ENCODE measurements at places on chromosomes 16 and 17.

GRCh38 chr16:1257561-1258224 is 1.8 kb downstream of the TPSD1 start:
- DNase-seq, result no peak

- DNase-seq, result no peak
Measured at GRCh38 chr17:61699694-61700093, 108.7 kb upstream of the NACA2 start.

- DNase-seq, result no peak
Measured at GRCh38 chr16:9079430-9079812, 12.0 kb upstream of the HAPSTR1 start.

GRCh38 chr17:7177954-7178477 is 1.2 kb downstream of the ASGR1 start:
- no peak for DNase-seq

DNA sequence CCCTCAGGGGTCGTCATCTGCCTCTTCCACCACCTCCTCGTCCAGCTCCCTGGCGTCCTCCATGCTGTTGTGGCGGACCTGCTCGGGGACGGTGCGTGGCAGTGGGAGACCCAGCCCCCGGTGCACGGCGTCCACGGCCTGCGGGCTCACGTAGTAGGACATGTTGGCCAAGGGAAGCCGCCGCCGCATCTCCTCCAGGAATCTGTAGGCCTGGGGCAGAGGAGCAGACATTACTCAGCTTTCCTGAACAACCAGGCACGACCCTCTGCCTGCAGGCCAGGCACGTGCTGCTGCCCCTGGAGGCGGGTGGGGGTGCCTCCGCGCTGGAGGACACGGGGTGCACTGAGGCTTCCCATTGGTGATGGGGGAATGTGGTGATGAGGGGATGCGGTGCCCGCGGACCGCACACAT is 17.8 kb downstream of the TELO2 start:
- no peak for DNase-seq

DNA sequence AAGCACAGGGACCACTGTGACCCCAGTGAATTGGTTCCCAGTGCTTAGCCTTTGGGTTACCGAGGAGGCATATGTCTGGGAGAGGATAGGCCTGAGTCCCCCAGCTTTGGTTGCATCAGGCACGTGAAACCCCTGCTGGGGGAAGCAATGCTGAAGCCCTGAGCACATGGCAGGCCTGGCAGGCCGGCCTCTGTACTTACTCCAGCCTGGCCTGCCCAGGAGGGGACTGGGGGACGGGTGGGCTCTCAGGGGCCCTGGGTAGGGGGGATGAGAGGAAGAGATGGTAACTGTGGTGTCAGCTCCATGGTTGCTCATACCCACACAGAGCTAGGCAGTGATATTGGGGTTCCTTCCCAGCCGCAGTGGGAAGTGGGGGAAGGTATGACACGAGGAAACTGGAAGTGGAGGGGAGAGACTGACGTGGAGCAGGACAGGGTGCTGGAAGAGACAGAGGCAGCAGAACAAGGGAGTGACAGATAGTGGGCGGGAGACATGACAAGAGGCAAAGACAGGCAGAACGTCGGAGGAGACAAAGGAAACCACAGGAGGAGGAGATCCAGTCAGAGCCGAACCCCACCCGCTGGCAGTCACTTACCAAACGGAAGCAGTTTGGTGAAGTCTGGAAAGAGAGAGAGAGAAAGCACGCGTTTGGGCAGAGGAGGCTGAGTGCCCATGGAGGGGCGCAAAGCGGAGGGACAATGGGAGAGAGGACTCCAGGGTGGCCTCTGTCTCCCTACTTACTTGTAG is 9.1 kb downstream of the TMEM208 start:
- DNase-seq, result peak; percentile 59

DNA sequence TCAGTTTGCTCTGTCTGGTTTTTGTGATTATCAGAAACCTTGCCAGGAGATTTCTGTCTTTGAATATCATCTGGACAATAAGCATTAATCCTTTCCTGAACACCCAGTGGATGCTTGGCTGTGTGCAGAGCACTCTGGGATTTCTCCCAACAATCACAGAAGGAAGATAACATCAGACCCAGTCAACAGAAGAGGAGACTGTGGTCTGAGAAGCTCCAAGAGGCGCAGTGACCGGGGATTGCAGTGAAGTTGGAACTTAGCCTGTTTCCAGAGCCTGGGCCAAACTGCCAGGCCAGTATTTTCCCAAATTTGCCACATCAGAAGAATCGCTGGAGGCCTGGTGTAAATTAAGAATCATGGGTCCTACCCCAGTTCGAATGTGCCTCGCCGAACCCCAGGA is 264.7 kb downstream of the C16orf95 start:
- DNase-seq, result no peak

- DNase-seq, result peak; percentile 44
Measured at GRCh38 chr16:1770328-1771187, 785 bp downstream of the NME3 start.

DNA sequence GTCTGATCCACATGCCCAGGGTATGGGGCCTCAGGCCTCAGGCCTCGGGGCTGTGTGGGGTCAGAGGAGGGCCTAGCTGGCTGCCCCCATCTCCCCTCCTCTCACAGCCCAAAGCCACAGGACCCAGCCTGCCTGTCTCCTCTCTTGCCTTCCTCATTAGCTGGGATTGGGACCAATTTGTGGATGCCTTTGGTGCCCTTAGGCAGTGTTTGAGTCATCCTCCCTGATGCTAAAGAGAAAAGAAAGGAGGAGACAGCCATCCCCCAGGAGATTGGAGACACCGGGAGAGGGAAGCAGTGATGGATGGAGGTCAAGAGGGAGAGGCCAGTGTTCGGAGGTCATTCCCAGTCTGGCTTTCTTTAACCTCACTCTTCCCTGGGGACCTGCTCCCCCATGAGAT is 23.3 kb upstream of the NOG start:
- DNase-seq, result no peak

GRCh38 chr16:68346892-68347480 is 36.2 kb downstream of the PRMT7 start:
- no peak for DNase-seq

GRCh38 chr17:61007980-61008379 is 330.3 kb downstream of the BCAS3 start:
- no peak for DNase-seq

DNA sequence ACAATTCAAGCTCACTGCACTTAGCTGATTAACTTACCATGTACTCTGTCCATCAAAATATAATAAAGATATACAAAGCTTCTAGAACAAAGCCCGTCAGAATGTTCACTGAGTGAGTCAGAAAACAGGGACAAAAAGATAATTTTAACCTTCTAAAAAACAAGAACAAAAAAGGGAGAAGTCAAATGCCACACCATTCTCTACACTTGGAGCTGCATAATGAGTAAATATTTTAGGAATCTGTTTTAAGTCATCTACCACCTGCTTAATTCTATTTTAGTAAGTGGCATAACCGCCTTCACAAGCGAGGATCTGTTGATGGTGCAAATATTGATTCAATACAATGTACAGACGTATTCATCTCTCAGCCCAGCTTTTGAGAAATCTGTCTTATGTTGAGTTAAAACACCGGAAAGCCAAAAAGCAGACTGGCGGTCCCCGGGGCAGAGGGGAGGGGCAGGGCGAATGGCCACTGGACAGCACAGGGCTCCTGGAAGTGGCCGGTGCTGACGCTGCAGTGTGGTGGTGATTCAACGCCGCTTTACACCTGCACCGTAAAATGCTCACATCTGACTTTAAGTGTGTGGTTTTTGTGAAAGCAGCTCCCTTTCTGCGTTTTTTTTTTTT is 20.1 kb downstream of the RAB40B start:
- DNase-seq, result no peak

DNA sequence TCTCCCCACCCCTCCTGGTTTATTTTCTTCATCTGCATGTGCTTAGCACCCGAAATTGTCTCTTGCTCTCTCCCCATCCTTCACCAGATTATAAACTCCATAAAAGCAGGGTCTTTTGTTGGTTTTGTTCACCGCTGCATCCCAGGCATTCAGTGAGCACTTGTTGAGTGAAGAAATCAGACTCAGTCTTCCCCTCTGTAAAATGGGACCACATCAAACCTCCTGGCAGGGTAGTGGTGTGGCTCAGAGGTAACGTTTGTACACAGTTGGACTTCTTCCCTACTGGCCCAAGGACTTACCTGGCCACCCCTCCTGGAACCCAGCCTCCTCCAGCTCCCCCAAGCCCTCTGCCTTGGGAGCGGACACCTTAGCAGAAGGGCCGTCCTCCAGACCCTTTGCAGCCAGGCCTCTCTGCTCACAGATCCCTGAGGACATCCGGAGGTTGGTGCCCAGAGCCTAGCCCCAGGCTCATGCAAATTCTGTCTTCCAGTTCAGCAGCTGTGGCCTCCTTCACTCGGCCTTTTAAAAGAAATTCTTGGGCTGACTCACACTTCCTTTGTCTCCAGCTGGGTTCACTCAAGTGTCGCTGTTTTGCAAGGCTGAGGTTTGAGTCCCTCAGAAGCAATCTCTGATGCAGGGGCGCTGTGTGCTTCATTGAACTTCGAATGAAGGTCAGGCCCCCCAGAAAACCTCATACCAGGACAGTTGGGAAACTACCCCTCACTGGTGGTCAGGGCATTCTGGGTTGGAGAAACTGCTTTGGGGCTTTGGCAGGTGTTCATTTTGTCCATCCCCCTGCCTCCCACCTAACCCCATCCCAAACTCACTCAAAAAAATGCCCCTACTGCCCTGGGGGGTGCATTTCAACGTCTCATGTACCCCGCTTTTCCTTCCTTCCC is 16.8 kb upstream of the RMI2 start:
- peak; percentile 39 for DNase-seq

GRCh38 chr17:75105126-75106080 is 4.4 kb upstream of the ARMC7 start:
- DNase-seq, result no peak

DNA sequence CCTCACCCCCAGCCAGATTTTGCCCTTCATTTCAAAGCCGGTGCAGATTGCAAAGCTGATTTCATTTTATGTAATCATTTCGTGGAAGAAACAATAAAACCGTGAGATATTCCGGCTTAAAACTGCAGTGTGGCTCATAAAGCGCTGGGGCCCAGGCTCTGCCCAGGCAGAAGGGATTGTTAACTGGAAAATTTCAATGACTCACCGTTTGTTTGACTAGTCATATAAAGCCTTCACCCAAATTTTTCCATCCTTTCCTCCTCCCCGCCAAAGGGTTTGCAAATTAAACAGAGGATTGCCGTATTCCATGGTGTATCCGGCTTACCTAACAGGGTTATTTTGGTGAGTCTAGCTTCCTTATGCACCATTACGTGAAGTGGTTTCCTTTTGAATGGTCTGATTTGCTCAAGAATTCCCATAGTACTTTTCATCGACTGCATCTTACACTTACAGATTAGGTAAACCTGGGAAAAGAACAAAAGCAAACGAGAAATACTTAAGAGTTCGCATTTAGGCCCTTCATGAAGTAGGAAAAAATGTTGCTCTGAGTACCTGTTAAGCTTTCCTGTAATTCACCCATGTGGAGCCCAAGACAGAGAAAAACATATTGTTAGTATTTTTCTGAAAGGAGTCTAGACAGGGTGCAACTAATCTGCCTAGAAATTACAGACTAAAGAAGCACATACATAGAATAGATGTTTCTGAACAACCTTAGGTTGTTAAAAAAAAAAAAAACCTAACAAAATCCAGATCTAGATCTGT is 949 bp upstream of the GSPT1 start:
- DNase-seq, result no peak

DNA sequence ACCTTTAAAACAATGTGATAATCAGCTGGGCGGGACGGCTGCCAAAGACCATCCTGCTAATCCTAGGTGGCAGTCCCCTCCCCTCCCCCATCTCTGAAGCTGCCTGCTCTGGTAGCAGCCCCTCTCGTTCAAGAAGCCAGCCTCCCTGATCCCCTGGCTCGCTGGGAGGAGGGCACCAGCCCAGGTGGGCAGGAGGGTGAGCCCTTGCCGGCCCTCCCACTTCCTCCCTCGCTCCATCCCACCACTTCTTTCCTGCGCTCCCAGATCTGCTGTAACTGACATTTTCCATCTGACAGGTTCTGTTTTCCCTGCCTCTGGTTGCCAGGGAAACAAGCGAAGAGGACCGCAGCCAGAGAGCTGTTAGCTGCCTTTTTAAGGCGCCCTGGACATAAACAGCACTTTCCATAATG is 155.7 kb upstream of the TNRC6C start:
- no peak for DNase-seq

- no peak for DNase-seq
Measured at GRCh38 chr16:17515421-17516210, 44.9 kb upstream of the XYLT1 start.

GRCh38 chr16:48099455-48099854 is 56.3 kb downstream of the ABCC12 start:
- no peak for DNase-seq

DNA sequence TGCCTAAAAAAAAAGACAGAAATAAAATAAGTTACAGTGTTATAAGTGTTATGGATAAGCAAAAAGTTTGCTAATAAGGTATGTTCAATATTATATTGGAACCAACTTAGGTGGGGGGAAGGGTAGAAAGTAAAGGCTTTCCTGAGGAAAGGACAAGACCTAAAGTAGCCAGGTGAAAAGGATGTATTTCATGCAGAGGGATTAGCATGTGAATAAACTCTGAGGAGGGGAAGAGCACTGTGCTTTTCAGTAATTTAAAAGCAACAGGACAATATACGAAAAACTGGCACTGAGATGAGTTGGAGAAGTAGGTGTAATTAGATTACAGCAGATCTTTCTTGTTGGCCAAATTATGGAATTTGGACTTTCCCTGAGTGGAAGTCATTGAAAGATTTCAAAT is 7.6 kb downstream of the TOP2A start:
- DNase-seq, result no peak

- no peak for DNase-seq
Measured at GRCh38 chr16:64615630-64616280, 506.1 kb downstream of the CDH11 start.

- no peak for DNase-seq
Measured at GRCh38 chr17:44992242-44992939, 24.3 kb upstream of the C1QL1 start.

DNA sequence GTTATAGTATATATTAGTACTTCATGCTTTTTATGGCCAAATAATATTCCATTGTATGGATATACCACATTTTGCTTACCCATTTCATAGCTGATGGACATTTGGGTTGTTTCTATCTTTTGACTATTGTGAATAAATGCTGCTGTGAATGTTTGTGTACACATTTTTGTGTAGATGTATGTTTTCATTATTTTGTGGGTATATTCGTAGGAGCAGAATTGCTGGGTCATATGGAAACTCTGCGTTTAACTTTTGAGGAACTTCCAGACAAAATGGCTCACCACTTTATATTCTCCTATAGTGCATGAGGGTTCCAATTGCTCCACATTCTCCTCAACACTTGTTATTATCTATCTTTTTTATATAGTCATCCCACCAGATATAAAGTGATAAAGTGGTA is 88.6 kb downstream of the CCT6B start:
- DNase-seq, result no peak

DNA sequence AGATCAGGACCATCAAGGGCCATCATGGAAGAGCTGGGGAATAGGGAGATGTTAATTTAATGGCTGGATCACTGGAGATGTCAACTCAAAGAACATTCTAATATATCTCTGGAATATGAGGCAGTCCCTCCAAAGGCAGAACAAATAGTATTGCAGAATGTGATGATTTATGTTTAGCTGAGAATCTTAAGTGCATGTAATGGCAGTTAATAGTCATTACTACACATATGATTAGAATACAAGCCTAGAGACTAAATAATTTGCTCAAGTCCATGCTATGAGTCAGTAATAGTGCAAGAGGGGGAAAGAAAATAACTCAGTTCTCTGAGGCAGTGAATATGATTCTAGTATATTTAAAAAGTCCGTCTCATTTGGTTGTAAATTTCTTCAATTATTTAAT is 32.3 kb downstream of the SNTB2 start:
- no peak for DNase-seq

GRCh38 chr16:739560-740458 is 988 bp downstream of the CIAO3 start:
- DNase-seq, result no peak

- no peak for DNase-seq
Measured at GRCh38 chr16:86998196-86999001, 318.8 kb downstream of the C16orf95 start.

Measured in activated CD4-positive, alpha-beta T cell treated with anti-CD3 and anti-CD28 coated beads for 4 hours (primary cell).